PC-9 (cell line): ENCODE measurements at places on chromosomes 5 and 9.

DNA sequence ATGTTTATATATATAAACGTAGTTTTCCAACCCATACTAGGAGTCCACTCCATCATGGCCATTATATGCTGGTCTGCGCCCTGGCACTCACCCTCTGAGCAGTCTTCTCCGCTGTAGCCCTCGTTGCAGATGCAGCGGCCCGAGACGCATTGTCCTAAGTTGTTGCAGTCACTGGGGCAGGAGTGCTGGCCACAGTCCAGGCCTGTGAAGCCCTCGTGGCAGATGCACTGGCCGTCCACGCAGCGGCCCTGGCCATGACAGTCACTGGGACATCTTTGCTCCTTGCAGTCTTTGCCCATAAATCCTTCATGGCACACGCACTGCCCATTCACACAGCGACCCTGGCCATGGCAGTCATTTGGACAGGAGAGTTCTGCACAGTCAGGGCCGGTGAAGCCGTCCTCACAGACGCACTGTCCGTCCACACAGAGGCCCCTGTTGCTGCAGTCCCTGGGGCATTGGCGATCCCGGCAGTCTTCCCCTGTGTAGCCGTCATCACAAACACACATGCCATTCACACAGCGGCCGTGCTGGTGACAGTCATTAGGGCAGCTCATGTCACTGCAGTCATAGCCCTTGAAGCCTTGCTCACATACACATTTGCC lies 32.1 kb downstream of the TNC start:
- DNase-seq: no peak

- DNase-seq: no peak
These were observed 1.1 kb downstream of the FEM1C start for GRCh38 chr5:115543365-115544042.

DNA sequence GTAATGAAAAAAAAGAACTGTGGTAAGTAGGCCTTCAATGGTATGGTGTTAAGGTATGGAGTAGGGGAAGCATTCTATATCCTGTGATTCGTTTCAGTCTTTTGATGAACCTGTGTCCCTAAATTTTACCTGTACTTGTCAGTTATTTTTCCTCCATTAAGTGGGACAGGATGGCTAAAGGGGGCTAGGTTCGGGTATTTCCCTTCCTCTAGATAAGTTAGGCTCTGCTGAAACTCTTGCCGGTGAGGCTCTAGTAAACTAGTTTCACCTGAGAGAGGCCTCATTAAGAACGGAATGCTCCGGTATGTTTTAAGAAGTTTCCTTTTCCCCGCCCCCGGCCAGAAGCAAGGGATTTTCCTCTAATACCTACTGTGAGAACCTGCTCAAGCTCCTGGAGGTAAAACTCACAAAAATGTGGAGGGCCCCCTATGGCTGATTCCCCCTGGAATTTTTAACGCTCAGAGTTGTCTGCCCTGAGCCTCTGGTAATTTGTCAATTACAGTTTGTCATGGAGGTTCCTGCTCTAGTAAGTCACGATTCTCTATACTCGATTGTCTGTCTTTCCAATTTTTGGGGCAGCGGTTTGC lies 87.7 kb downstream of the MACIR start:
- DNase-seq: no peak

DNA sequence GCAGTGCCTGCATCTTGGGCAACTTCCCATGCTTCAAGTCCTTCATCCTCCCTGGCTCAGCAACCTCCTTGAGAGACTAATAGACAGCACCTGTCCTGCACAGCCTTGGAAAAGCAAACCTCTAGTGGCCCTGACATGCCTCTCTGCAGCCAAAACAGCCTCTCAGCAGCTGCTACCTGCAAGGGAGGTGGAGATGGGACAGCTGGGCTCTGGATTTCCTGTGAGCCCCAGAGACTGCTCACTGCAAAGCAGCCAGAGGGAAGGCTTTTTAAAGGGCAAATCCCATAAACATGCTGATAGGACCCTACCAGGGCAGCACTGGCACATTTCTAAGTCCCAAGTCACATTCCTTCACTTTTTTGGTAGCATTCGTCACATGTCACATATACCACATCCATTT lies 31.5 kb upstream of the MYORG start:
- DNase-seq: no peak

- DNase-seq: no peak
These were observed 34.1 kb downstream of the PLPP7 start for GRCh38 chr9:131323629-131324028.

DNA sequence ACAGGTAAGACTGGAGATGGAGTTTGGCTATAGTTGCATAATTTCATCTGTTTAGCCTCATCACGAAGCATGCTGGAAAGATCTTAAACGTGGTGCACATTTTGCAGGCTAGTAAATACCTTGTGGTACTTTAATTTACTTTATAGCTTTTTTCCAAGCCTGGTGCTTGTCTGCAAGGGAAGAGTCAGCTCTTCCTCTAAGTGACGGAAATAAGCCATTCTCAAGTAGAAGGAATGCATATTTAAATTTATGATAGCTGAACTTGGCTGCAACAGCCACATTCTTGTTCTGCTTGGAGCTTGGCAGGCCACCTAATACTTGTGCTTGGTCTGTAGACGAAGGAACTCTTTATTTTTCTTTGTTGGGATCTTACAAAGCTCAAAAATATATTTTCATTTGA lies 188.0 kb upstream of the PIK3R1 start:
- no peak for DNase-seq

DNA sequence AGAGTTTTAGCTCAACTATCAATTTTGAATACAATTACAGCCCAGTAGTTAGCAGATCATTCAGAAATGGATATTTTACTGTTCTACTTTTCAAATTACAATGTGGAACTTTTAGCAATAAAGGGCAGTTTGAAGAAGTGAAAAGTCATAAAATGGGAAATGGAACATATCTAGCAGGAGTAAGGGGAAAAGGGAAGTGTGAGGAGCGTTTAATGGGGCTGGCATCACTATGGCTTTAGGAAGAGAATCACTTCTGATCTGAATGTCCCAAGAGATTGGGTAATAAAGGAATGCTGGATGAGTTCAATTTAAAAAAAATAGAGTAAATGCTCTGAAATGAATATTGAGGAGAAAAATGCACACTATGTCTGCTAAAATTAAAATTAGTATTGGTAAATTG lies 77.4 kb downstream of the ATPSCKMT start:
- no peak for DNase-seq

- no peak for DNase-seq
These were observed at the start of gene ADAM19 for GRCh38 chr5:157575381-157576020. Gene ADAM19, minus strand, starts transcription at chr5:157575775. Its CDS starts 79 bp downstream, at chr5:157575696.

DNA sequence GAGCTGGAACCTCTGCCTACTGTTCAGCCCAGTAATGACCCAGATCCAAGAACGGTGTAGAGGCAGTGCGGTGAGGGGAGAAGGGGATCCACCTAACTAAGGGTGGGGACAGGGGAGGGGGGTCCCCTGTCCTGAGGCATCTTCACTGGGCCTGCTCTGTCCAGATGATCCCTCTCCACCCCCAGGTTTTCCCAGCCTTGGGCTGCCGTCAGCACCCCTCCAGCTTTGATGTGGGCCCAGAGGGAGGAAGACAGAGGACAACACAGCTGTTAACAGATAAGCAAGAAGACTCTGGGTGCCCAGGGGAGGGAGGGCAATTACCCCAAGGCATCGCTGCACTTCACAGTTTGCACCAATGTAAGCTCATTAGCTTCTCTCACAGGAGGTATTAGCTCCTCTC lies 19.3 kb downstream of the BICD2 start:
- no peak for DNase-seq

- no peak for DNase-seq
These were observed 122.8 kb downstream of the DEPDC1B start for GRCh38 chr5:60577116-60577515.

- DNase-seq: no peak
These were observed 2.8 kb upstream of the PARP8 start for GRCh38 chr5:50663636-50664035.

DNA sequence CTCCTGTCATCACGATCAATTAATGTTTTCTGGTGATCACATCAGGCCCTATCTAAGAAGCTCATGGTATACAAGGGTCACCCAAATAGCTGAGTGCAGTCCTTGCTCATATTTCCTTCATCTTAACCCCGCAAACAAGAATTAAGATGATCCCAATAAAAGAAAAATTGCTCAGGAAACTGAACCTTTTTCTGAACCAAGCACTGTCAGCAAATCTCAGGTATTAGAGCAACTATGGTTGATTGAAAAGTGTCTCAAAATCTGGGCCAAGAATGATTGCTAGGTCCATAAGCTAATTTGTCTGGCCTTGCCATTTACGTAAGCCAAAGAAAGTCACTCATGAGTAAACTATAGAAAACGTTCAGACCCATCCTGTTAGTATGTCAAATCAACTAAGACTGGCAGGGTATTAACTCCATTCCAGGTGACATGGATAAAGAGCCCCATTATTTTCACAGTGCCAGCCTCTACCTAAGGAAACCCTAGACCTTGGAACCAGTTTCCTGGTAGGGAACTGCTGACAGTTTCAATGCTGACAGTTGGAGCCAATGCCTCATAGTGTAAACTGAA lies 209.3 kb downstream of the DEPDC1B start:
- no peak for DNase-seq

DNA sequence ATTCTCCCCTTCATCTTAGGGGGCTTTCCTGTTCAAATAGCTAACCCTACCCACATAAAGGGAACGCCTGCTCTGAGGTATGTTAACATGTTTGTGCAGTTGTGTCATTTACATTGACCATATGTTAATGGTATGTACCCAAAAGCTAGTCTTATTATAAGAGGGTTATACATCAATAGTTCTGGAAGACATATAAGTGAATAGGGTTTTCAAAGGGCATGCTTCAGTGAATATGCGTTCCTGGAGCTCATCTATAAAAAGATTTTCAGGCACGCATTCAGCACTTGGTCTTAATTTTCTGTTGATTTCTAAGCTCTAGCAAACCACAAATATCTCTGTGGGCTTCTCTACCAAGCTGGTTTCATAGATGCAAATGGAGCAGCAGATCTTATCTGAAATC lies 766.1 kb downstream of the IRX1 start:
- DNase-seq: no peak

DNA sequence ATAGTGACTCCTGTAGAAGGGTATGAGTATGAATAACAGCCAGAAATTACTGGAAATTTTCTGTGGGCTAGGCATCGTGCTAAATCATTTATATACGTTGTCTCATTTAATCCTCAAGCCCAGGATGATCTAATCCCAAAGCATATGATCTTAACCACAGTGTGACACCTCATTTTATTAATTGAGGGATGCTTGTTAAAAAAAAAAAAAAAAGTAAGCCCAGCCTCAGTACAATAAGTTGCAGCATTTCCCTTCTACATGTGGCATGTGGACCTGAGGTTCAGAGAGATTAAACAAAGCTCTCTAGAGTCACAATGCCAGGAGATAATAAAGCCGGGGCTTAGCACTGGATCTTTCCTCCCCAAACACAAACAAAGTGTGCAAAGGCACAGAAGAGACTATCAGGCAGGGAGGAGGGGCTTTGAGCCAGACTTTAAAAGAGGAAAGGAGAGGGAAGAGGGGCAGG lies 49.5 kb downstream of the KLF4 start:
- no peak for DNase-seq

GRCh38 chr9:106632621-106633020 lies 230.3 kb upstream of the ZNF462 start:
- DNase-seq: peak; percentile 38

DNA sequence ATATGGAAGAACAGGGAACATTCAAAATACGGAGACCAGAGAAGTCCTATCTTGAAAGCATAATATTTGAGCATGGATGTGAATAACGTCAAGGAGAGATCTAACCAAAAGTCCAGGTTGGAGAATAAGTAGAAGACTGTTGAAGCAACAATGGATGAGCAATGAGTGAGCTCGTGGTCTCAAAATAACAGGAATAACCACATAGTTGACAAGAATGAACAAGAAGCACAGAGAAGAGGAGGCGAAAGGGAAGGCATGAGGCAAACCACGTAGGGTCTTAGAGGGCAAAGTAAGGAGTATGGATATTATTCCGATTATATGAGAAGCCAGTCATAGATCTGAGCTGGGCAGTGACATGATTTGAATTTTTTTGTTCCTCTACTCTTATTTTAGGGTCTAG lies 710.2 kb downstream of the BRINP1 start:
- DNase-seq: no peak

DNA sequence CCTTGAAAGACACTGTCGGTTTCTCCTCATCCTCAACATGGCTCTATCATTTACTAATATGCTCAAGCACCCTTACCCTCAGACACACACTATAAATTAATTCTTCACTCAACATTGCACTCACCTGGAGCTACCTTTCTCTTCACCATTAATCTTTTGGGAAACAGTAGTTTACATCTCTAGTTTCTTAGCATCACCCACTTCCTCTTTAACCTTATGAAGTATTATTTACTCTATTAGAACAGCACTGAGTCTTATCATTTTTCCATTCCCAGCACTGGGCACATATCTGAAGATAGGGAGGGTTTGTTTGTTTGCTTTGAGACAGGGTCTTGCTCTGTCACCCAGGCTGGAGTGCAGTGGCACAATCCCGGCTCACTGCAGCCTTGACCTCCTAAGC lies 213.5 kb downstream of the SMARCA2 start:
- DNase-seq: no peak

DNA sequence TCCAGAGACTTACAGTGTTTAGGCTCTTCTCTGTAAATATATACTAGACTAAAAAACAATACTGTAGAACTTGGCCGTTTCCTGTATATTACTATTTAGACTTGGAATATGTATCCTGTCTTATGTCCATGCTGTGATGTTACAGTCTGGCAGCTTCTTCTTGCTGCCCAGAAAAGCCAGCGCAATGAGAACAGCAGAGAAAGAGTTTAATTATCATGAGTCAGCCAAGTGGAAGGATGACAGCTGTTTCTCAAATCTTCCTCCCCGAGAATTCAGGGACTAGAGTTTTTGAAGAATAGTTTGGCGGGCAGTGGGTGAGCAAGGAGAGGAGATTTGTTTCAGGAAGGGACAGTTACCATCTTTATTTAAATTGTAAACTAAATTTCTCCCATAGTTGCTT lies 37.5 kb downstream of the NAA35 start:
- no peak for DNase-seq
